ENCODE measurements at places on chromosomes 1 and 21.

DNA sequence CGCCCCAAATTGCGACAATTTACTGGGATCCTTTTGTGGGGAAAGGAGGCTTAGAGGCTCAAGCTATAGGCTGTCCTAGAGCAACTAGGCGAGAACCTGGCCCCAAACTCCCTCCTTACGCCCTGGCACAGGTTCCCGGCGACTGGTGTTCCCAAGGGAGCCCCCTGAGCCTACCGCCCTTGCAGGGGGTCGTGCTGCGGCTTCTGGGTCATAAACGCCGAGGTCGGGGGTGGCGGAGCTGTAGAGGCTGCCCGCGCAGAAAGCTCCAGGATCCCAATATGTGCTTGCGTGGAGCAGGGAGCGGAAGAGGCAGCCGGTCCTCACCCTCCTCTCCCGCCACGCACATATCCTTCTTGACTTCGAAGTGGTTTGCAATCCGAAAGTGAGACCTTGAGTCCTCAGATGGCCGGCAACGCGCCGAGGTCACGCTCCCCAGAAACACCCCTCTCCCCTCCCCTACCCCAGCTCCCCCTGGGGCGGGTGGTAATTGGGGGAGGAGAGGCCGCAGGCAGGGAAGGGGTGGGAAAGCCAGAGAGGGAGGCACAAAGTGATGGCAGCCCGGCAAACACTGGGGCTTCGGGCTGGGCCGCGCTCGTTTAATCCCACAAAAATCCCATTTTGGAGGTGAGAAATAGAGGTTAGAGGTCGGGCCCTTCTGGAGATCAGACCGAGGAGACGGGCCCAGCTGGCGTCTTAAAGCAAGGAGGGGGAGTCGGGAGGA is 6.2 kb downstream of the SIM2 start:
- no peak for DNase-seq

GRCh38 chr1:64312431-64312830 is 109.0 kb downstream of the UBE2U start:
- no peak for DNase-seq

GRCh38 chr1:29258976-29259801 is 22.9 kb downstream of the PTPRU start:
- DNase-seq, result no peak

- DNase-seq, result no peak
Measured at GRCh38 chr1:84156210-84156621, 12.1 kb downstream of the PRKACB start.

- DNase-seq, result no peak
Measured at GRCh38 chr1:86754265-86754974, 50.0 kb downstream of the SH3GLB1 start.
